ENCODE measurements at places on chromosomes 16 and 17. TPM values are rescaled to one million over a fixed set of nuclear protein-coding genes. Genes with fewer than 3 reads are reported as not detected.

Gene PRAC1
- total RNA-seq: not detected

Gene FBXO39
- not detected for total RNA-seq

Gene TVP23A
- 17.5 TPM for total RNA-seq

Gene GAS2L2
- total RNA-seq: under 0.01 TPM

Gene PRKCB
- 49.3 TPM for total RNA-seq

Gene ITGAX
- total RNA-seq: 0.41 TPM

Gene SYT17
- 8.2 TPM for total RNA-seq

Gene EME1
- total RNA-seq: 1.2 TPM

Gene KRTAP3-1
- not detected for total RNA-seq

Gene RAC3
- 110 TPM for total RNA-seq

Gene JUP
- total RNA-seq: 33.8 TPM

Gene RAMP2
- total RNA-seq: 15.9 TPM

Gene BAIAP3
- 11.4 TPM for total RNA-seq

Gene HOXB4
- total RNA-seq: not detected

Gene SLC38A8
- not detected for total RNA-seq

Gene CIITA
- under 0.01 TPM for total RNA-seq

Gene HOXB1
- not detected for total RNA-seq

Gene EFCAB5
- 2.9 TPM for total RNA-seq

Gene TBC1D3C
- total RNA-seq: not detected

Gene DNAAF8
- total RNA-seq: 1.2 TPM

Gene EVPLL
- total RNA-seq: not detected

Gene PIRT
- under 0.01 TPM for total RNA-seq

Gene SLC16A13
- total RNA-seq: 0.82 TPM

Gene CDT1
- 1.2 TPM for total RNA-seq

Gene CD300H
- not detected for total RNA-seq

Gene WFIKKN2
- total RNA-seq: 3.7 TPM

Gene LGALS9B
- not detected for total RNA-seq

Gene TEKT5
- 1.6 TPM for total RNA-seq

Gene CCDC154
- total RNA-seq: 0.41 TPM

Gene PLK1
- total RNA-seq: 1.6 TPM

Gene FLYWCH2
- total RNA-seq: 46.5 TPM

All from frontal cortex (tissue), 4 donors.